ENCODE measurements at places on chromosomes 1 and 21.

- no peak for DNase-seq
Measured at GRCh38 chr1:59906931-59907330, 19.6 kb downstream of the CYP2J2 start.

GRCh38 chr1:159946242-159947187 is 1.1 kb upstream of the IGSF9 start:
- no peak for DNase-seq

GRCh38 chr1:208008534-208008933 is 97.6 kb upstream of the CD34 start:
- no peak for DNase-seq

GRCh38 chr1:208227366-208227765 is 16.8 kb downstream of the PLXNA2 start:
- no peak for DNase-seq

- no peak for DNase-seq
Measured at GRCh38 chr1:215650446-215651149, 83.5 kb downstream of the KCTD3 start.

- no peak for DNase-seq
Measured at GRCh38 chr1:84930329-84930728, 37.3 kb upstream of the LPAR3 start.

Data from NCI-H774 (cell line).